ENCODE measurements at places on chromosomes 7 and 10.

GRCh38 chr10:113613977-113614690, 49.7 kb downstream of the NRAP start:
- no peak for DNase-seq

DNA sequence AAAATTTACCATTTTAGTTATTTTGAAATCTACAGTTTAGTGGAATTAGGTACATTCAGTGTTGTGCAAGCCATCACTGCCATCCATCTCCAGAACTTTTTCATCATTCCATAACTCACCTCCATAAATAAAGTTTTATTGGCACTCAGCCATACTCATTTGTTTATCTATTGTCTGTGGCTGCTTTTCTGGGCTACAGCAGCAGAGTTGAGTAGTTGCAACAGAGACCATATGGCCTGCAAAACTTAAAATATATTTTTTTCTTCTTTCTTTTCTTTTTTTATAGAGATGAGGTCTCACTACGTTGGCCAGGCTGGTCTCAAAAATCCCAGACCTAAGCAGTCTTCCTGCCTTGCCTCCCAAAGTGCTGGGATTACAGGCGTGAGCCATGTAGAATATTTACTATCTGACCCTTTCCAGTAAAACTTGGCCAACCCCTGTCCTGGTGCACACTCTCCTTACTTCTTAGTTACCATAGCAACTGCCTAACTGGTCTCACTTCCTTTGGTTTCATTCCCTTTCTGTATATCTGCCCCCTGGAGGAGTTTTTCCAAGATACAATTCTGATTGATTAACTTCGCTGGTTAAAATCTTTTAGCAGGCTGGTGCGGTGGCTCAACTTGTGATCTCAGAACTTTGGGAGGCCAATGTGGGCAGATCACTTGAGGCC, 133.2 kb downstream of the CUX1 start:
- DNase-seq, result no peak

- DNase-seq, result no peak
Observed at GRCh38 chr10:65273115-65273514, 1652.7 kb upstream of the LRRTM3 start.

GRCh38 chr10:125531465-125531864, 151.5 kb downstream of the TEX36 start:
- DNase-seq, result no peak

- DNase-seq, result no peak
Observed at GRCh38 chr10:77392851-77393250, 244.8 kb downstream of the KCNMA1 start.

- no peak for DNase-seq
Observed at GRCh38 chr7:152911922-152912321, 152.4 kb downstream of the ACTR3B start.

- DNase-seq, result no peak
Observed at GRCh38 chr7:157003756-157004520, 6.5 kb downstream of the MNX1 start.

DNA sequence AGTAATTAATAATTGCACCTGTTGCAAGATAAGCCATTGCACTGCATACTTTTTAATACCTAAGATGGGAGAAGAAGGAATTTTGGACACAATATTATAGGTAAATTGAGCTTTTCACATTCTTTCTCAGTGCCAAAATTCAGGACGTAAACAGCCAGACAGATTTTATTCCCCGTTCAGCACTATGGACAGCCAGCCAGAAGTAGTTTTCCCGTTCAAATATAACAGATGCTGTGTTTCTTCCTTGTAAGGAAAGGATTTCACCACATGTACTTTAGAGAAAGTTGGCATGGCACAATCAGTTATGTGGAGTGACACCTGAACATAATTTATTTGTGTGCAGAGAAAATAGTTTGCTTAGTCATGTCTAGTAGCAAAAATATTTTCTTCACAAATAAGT, 34.8 kb downstream of the SEMA3E start:
- DNase-seq, result no peak

- DNase-seq, result no peak
Observed at GRCh38 chr10:31808258-31809218, 120.1 kb downstream of the ARHGAP12 start.

- DNase-seq, result no peak
Observed at GRCh38 chr7:988963-989529, 6.1 kb downstream of the CYP2W1 start.

DNA sequence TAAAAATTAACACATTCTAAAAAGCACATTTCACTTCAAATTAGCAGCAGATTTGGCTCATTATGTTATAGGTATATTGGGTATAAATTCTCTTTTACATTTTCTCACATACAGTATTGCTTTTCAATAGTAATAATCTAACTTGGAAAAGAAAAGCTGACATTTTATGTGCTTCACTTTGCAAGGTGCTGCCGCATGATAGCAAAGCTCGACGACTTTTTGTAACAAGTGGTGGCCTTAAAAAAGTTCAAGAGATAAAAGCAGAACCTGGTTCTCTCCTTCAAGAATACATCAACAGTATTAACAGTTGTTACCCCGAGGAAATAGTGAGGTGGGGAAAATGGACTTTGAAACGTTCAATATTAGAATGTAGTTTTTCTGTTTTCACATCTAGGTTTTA, 65.5 kb downstream of the SPAG6 start:
- DNase-seq, result no peak

GRCh38 chr10:129545261-129545660, 78.2 kb downstream of the MGMT start:
- no peak for DNase-seq

GRCh38 chr7:36764929-36765328, 40.6 kb upstream of the AOAH start:
- no peak for DNase-seq

DNA sequence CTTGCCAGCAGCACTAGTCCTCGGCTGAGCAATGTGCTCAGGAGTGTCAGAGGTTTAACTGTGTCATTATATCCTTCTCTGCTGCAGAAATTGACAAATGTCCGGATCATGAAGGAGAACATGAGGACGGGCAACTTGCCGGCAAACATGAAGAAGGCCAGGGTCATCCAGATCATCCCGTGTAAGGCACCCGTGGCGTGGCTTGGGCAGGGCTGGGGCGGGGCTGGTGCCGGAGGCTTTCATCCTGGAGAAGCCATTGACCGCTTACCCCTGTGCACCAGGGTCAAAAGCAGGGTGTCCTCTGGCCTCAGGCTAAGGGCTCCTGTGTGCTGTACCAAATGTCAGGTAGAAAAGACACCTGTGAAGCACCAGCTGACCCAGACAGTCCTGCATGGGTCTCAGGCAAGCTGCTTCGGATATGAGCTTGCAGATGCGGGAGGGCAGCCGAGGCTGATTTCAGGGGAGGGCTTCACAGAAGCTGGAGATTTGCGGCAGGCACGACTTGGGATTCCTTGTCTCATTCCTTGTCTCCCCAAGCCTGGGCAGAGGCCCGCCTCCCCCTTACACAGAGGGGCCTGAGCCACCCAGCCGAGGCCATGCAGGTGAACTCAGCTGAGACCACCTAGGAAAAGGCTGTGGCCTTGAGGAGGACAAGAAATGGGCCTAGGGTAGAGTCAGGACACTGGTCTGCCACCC, 55.4 kb downstream of the MKI67 start:
- no peak for DNase-seq

Data from stimulated activated CD8-positive, alpha-beta memory T cell treated with anti-CD3 and anti-CD28 coated beads, Interleukin-4, amount 100 ng/mL, for 4 hours (primary cell).